PC-3 (cell line): ENCODE measurements at places on chromosomes 5 and 9.

- peak; percentile 81 for DNase-seq
Observed at GRCh38 chr5:91381774-91382359, 1.2 kb downstream of the ARRDC3 start.

GRCh38 chr5:33801292-33801691 is 90.5 kb downstream of the ADAMTS12 start:
- no peak for DNase-seq

DNA sequence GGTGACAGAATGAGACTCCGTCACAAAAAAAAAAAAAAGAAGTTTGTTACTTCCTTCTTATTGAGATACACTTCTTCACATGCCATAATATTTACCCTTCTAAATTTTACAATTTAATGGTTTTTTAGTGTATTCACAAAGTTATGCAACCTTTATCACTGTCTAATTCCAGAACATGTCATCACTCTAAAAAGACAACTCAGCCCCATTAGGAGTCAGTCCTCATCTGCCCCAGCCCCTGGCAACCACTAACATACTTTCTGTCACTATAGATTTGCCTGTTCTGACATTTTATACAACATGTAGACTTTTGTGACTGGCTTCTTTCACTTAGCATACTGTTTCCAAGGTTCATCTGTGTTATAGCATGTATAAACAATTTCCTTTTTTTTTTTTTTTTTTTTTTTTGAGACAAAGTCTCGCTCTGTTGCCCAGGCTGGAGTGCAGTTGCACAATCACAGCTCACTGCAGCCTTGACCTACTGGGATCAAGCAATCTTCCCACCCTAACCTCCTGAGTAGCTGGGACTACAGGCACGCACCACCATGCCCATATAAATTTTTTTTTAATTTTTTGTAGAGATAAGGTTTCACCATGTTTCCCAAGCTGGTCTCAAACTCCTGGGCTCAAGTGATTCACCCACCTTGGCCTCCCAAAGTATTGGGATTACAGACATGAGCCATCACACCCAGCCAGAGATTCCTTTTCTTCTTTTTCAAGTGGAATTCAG is 18.0 kb downstream of the AQP3 start:
- no peak for DNase-seq

DNA sequence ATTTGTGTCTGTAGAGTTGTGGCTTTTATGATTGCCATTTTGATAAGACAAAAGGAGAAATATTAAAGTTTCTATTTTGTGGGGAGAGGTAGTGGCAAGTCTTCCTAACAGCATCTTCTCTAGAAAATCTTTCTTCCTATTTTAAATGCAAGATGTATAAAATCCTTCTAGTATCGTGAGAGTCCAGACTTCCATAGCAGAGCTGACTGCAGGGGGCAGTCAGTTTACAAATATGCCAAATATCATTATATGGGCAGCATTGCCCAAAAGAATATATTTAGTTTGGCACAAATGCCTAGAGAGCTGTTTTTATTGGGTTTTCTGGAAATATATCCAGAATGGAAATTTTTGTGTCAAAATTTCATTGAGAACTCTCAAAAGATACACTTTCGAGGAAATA is 82.1 kb upstream of the ALDH1A1 start:
- peak; percentile 11 for DNase-seq

DNA sequence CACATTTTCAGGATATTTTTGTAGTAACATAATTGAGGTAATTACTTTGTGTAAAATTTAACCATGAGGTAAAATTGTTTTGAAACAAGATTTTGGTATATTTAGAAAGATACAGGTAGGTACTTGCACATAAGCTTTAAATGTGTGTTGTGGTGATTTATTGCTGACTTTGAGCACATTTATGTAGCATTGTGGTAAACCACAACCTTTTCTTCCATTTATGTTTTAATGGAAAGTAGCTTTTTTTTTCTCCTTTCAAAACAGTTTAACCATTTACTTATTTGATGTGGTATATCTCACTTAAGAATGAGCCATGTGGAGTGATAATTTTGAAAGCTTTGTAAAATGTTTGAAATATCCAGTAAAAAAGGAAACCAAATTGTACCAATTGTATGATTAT is 35.6 kb downstream of the FCHO2 start:
- no peak for DNase-seq

DNA sequence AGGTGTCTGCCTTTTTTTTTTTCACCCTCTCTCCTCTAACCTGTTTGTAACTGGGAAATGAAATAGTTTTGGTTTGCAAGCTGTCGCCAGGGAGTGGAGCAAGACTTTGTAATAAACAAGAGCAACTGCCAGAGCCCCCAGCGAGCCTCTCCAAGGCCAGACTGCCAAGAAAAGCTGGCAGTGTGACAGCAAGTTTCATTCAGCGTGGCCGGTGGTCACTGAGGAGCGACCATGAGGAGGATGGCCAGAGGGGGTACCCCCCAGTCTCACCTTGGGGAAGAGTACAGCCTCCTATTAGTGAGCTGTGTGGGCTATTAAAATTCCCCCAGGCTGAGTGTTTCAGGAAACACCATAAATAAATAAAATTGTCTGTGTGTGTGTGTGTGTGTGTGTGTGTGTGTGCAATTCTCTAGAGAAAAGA is 49.9 kb downstream of the ZFAND5 start:
- DNase-seq = peak; percentile 42

GRCh38 chr9:88974641-88975040 is 16.6 kb upstream of the S1PR3 start:
- no peak for DNase-seq

DNA sequence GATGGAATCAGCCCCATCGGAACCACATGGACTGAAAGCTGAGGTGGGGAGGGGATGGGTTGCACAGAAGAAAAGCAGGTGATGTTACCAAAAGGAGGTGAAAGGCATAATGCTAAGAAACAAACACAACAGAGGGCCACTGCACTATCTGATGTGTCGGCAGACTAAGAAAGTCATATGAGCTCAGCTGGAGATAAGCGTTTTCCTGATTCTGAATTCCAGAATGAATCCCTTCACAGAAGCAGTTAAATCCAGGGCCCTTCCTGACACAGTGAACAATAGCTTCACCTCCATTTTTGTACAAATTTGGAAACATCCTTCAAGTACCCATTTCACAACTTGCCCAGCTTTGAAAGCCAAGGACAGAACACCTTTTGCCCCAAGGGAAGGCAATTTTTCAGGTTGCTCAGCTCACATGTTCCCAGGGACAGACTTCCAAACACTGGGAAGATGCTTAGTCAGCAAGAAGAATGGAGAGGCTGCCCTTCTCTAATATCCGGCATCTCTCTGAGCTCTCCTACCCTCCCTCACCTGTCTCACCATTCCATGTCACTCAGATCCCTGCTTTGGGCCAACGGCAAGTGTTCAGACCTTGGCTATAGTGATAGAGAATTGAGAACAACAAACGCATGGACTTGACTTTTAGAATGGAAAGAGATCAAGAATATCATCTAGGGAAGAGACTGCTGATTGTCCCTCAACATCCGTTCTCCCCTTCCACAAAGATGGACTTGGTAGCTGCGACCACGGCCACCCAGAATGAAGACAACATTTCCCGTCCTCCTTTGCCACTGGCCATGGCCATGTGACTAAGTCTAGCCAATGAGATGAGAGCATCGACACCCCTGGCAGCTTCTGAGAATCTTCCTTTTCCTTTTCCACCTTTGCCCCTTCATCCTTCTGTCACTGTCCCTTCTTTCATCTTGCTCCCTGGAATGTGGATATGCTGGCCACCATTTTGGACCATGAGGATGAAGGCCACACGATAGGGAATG is 68.6 kb upstream of the IL17B start:
- DNase-seq = no peak

DNA sequence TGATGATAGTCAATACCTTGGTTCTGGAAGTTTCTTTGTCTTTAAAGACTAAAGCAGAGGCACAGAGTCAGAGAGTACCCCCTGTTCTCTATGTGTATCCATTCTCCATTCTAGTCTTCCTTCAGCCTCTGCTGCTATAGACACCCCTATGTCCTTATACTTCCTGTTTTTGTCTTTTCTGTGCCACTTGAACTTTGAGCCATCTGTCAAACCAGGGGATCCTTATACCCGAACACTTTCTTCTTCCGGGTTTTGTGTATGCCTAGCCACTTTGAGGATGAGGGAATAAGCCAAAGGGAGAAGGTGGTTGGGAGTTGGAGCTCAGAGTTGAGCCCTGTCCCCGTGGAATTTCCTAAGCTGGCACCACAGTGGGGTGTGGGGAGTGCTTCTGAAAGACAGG is 61.1 kb upstream of the IL6ST start:
- DNase-seq = no peak

GRCh38 chr9:107739601-107740082 is 250.1 kb upstream of the KLF4 start:
- peak; percentile 81 for DNase-seq

- DNase-seq = no peak
Observed at GRCh38 chr9:137956688-137957385, 79.3 kb downstream of the CACNA1B start.

GRCh38 chr9:109923806-109924205 is 143.8 kb downstream of the PALM2AKAP2 start:
- DNase-seq = no peak

DNA sequence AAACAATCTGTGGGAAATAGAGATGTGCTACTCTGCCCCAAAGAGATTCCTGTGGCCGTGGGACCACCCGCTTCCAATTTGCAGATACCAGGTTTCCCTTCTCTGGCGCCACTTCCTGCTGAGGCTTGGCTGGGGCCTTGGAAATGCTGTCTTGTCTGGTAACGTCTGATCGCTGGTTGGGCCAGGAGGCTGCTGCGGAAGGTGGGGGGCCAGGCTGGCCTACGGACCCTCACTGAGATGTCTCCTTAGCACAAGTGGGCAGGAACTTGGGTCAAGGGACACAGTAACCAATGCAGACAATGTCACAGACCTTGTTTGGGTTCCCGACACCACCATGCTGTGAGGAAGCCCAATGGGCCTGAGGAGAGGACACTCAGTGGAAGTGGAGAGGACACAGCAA is 31.7 kb upstream of the IRX4 start:
- DNase-seq = no peak

GRCh38 chr9:4592886-4593285 is 69.2 kb upstream of the PLPP6 start:
- DNase-seq = no peak

- peak; percentile 63 for DNase-seq
Observed at GRCh38 chr5:123720955-123721354, 209.0 kb downstream of the CSNK1G3 start.

DNA sequence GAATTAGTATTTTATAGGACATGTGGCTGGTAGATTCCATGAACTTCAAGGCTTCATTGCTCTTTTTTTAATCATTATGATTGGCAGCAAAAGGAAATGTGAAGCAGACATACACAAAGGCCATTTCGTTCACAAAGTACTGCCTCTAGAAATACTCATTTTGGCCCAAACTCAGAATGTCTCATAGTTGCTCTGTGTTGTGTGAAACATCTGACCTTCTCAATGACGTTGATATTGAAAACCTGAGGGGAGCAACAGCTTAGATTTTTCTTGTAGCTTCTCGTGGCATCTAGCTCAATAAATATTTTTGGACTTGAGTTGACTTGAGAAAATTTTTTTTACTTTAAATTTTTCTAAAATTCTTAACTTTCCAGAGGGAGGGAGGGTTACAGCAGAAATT is 12.4 kb downstream of the KCNV2 start:
- DNase-seq = no peak

DNA sequence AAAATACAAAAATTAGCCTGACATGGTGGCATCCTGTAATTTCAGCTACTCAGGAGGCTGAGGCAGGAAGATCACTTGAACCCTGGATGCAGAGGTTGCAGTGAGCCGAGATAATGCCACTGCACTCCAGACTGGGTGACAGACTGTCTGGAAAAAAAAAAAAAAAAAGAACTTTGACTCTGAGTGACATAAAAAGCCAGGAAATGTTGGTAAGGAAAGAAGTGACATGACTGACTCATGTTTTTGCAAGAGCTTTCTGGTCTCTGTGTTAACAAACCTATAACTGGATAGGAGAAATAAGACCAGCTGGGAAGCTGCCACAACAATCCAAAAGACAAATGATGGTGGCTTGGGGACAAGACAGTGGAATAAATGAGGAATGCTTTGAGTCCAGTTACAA is 272.1 kb downstream of the HINT1 start:
- DNase-seq = no peak

- DNase-seq = peak; percentile 71
Observed at GRCh38 chr5:132411304-132412013, 41.9 kb downstream of the SLC22A5 start.

DNA sequence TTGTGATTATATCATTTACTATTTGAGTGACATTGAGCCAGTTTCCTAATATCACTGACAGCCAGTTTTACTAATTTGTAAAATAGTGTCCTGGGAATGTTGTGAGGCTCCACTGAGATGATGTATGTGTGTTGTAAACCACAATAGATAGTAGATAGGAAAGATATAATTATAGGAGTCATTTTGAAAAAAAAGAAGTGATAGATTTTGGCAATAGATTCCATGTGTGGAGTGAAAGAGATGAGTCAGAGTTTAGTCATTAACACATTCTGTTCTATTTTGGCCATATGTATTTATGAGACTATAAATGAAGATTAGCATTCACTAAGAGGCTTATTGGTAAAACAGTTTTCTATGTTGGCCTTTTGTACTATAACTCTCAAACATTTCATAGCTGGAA is 388.2 kb downstream of the FAM170A start:
- DNase-seq = no peak

GRCh38 chr9:18122171-18122570 is 351.8 kb upstream of the ADAMTSL1 start:
- DNase-seq = peak; percentile 6

DNA sequence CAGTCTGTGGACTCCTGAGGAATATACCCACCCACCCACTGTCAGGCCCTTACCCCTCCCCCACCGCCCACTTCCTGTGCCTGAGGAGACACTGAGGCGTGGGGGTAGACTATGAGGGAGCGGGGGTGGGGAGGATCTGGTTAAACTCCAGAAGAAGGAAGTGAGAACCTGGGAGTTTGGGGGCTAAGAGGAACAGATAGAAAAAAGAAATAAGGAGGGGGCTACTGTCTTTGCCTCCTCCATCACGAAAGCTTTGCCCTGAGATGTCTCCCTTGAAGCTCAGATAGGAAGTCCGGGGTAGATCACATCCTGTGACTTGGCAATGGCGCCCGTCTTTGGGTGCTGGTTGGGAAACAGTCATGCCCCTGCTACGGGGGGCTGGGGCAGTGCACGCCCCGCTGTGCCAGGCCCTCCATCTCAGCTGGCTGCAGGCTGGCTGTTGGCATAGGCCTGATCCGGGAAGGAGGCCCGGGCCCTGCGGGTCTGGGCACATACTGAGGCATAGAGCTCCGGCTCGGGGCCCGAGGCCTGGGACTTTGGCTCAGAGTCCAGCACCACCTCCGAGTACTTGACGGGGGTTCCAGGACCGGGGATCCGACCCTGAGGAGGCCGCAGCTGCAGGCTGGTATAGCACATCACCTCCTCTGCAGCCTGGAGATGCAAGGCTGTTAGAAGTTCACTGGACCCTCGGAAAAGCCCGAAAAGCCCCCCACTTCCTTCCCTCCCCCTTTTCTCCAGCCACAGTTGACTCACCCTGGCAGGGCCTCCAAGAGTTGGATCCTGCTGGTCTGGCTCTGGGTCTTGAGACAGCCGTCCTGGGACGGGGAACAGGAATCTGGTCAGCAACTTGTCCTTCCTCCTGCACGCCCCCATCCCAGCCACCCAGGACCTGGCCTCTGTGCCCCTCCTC is 1.0 kb downstream of the SIT1 start:
- no peak for DNase-seq
